ENCODE measurements at places on chromosomes 4 and X. TPM values are rescaled to one million over a fixed set of nuclear protein-coding genes. Genes with fewer than 3 reads are reported as not detected.

The DCX gene
- not detected for polyA plus RNA-seq

The HPGD gene
- polyA plus RNA-seq, result not detected

The MAGED4B gene
- 56.5 TPM for polyA plus RNA-seq

The GABRE gene
- 13.0 TPM for polyA plus RNA-seq

The MAGEA11 gene
- polyA plus RNA-seq, result not detected

The UNC5C gene
- polyA plus RNA-seq, result not detected

The VEGFC gene
- polyA plus RNA-seq, result 20.6 TPM

The KCND1 gene
- 0.69 TPM for polyA plus RNA-seq

The IL21 gene
- not detected for polyA plus RNA-seq

DNA sequence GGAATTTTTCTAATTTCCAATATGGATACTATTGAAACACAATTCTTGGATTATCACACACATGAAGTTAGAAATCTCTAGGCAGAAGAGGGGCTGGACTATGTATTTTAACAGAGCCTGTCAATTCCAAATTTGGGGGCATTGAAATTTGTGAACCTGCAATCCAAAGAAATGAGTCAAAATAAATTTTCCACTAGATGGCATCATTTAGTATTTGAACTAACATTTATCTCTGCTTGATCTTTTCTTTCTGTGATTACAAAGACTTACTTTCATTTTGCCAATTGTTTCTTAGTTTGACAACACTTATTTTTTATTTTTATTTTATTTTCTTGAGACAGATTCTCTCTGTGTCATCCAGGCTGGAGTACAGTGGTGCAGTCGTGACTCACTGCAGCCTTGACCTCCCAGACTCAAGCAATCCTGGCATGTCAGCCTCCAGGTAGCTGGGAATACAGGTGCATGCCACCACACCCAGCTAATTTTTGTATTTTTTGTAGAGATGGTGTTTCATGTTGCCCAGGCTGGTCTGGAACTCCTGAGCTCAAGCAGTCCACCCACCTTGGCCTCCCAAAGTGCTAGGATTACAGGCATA, 2.7 kb upstream of the PYURF start:
- DNase-seq, result peak; percentile 58

DNA sequence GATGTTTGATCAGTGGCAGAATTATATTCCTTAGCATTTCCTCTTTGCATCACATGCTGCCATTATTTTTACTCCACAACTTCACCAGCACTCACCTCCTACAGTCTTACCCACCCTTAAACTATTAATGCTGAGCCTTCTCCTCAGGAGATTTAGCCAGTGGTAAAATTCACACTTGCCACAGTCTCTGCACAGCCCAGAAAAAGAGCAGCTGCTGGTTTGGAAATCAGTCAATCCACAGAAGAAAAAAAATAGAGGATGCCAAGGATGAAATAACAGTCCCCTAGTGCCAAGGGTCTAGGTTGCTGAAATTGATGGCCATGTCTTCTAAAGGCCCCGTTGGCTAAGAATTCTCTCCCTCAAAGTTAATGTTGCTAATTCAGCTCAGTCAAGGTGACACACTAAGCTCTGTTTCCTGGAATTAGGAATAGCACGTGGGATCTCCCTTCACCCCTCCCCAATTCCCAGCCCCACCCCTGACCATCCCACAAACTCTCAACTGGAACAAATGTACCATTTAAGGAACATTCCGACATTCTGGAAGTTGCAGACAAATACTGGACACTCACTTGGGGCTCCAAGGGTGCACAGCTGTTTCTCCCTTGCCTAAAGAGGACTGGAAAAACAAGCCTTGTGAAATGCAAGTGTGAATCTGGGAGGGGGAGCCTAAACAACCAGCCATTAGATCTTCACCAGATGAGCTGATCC, 5.7 kb downstream of the ATP1B4 start:
- no peak for DNase-seq

DNA sequence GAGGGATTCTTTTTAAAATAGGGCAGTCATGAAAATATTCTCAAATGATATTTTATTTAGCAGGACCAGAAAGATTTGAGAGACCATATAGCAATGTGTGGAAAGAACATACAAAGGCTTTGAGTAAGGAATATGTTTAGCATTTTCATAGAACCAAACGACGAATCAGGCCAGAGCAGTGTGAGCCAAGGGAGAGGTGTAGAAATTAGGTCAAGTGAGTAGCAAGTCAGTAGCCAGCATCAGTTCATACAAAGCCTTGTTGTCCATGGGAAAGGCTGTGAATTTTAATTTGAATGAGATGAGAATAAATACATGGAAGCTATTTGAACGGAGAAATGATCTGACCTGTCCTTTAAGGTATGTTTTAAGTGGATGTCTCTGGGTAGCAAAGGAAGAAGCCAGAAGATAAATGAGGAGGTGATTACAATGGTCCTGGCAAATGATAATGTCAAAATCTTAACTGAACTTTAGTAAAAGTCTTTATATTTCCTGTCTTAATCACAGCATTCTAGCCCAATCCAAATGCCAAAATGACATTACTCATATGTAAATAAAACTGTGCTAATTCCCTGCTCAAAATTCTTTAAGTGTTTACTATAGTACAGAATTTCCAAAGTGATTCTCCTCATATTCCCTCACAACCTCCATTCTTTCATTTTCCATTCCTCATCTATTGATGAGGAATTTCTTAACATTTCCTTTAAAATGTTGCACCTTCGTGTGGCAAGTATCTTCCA, 155.7 kb upstream of the SLIT2 start:
- peak; percentile 32 for DNase-seq

DNA sequence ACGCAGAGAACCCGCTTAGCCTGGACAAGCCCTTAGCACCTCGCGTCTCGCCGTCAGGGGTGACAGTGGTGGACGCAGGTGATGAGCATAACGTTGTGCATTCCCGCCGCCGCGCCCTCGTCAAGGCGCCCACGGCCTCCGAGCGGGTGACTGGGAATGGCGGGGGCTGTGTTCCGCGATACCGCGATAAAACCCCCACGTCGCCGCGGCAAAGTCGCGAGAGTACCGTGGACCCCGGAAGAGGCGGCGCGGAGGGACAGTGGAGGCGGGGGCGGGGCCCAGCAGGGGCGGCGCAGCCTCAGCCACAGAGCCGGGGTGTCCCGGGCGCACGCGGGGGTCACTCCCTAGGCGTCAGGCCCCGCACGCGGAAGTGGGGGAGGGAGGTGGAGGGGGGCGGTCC, 53.8 kb downstream of the ZFYVE28 start:
- peak; percentile 92 for DNase-seq

DNA sequence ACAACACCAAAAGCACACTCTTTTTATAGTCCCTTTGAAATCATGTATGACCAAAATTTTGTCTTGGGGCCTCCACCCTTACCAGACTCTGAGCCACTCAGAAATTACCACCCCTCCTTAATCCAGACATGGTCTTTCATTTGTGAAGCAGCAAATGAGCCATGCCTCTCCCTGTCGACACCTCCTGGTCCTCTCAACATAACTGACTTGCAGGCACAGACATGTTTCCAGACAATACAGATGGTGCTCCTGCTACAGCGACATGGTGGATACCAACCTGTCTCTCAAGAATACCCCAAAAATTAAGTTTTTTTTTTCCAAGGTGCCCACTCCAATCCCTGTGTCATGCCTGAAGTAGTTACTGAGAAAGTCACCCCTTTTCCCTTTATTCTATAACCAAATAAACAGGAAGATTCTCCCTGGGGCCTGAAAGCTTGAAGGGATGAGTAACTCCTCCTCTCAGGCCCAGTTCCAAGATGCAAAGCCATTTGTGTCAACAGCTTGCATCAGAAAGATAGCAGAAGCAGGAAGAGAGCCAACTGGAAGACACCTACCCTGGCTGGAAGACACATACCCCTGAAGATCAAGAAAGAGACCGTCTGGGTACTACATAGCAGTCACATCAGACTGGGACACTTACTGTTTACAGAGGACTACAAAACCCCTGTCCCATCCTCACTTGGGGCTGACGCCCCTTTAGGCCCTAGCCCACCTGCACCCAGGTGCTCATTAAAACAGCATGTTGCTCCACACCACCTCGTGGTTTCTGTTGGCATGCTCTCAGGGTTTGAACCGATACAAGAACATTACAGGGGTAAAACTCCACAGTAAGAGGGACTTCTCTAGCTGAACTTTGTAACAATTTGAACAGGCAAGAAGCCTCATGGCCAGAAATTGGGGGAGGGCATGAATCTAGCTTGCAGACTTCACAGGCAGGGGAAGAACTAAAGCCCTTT, 5.5 kb upstream of the UGT2B17 start:
- no peak for DNase-seq

DNA sequence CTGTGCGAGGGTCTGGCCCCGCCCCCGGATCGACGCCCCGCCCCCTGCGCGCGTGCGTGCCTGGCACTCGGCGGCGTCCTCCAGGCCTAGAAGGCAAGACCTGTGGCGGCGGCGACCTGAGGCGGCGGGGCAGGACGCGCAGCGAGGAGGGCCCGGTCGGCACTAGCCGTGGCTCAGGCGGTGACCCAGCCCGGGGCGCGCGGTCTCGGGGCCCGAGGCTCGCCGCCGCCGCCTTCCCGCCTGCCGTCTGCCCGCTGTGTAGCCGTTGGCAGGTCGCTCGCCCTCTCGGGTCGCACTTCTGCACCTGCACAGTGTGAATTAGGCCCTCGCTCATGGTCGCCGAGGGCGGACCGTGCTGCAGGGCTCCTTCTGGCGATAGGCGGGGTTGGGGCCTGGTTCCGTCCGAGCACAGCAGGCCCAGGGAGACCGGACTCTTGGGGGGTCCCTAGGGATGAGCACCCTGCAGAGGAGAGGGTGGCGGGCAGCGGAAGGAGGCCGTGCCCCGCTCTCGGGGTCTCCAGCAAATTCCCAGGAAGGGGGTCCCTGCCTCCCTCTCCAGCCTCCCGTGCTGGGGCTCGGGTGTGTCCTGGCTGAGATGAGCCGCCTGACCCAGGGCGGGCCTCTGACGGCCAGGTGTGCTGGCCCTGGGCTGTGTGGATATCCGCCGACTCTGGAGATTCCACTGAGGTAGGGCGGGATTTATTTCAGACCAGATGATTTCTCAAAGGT, 557 bp upstream of the FAM53A start:
- no peak for DNase-seq

DNA sequence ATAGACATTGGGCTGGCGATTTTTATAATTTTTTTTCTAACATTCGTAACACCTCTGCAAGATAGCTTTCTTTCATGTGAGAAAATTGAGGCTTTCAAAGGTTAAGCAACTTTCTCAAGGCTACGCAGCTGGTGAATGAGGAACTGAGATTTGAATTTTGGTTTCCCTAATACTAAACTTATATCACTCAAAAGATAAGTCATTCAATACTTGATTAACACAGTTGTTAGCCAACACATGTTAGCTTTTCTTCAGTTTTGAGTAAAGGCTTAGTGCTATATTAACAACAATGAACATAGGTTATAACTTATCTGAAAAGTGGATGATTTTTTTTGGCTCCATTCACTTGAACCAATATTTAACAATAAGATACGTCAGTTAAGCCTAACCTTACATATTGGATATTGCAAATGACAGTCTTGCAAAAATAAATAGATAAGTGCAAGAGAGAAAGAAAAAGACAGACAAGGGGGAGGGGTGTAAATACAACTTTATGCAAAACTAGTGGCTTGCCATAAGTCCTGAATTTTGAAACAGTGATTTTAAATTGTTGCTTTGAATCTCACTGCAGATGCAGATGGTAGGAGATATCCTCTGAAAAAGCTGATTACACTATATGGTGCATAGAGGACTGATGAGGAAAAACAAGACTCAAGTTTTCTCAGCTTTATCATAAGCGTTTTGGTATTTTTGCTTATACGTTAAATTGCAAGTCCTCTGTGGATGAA, 11.1 kb upstream of the GPM6A start:
- no peak for DNase-seq

DNA sequence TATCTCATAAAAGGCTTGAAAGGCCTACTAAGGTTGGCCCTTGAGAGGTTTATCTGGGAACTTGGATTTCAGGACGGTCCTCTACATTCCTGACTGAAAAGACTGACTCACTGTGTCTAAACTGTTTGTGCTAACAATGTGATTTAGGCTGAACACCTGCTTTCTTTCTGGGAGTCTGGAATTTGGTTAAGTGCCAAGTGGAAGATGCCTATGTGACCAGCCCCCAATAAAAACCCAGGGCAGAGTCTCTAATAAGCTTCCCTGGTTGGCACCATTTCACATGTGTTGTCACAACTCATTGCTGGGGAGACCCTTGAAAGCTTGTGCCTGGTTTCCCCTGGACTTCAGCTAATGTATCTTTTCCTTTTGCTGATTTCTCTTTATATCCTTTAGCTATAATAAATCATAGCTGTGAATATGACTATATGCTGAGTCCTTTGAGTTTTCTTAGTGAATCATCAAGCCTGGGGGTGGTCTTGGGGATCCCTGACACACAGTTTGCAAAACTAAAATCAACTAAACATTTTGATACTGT, 55.1 kb downstream of the GPR82 start:
- peak; percentile 59 for DNase-seq

GRCh38 chr4:53534684-53535083, 56.6 kb downstream of the LNX1 start:
- DNase-seq, result no peak

DNA sequence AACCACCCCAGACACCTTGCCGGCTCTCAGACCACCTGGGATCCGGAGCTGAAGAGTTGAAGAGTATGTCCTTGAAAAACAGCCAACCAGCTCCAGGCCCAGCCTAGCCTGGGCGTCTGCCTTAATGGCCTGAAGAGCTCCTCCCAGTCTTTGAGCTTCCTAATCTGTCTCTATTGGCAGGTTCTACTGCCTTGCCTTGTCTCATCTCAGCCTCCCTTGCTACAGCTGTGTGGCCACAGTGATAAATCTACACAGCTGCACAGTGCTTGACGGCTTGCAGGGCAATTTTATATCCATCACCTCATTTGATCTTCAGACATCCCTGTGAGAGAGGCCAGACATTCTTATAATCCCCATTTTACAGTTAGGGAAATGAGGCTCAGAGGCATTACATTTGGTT, 19.9 kb downstream of the AWAT2 start:
- no peak for DNase-seq

DNA sequence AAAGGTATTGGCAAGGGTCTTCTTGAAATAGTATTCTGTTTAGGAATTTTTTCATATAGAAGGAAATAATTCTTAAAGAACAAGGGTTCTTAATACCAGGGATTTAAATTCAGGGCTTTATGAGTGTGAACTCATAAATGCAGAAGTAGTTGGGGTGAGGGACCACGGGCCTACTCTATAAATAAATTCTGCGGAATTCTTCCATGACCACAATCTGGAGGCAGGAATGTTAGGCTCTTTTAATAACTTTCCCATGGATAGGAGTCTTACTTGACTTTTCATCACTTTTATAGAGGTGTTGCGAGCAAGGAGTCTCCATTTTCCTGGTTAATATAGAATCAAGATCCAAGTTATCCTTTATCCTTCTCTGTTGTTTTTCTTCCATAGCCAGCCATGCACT, 76.7 kb upstream of the SLC4A4 start:
- no peak for DNase-seq

DNA sequence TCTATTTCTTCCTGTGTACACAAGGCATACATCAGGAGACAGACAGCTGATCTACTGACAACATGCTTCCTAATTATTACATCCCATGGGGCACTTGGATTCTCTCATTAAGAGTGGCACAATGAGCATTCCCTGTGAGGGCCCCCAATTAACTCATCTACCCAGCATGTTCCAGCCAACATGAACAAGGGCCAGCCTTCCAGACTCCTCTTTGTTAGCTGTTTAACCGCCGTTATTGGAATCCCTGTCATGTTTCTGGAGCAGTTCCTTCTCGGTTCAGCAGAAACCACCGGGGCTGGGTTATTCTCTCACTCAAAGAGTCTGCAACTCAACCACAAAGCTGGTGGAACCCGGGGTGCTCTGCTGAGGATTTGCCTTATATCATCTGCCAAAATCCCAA, 9.9 kb upstream of the GPM6B start:
- no peak for DNase-seq

GRCh38 chr4:114335339-114335738, 263.3 kb upstream of the UGT8 start:
- DNase-seq, result no peak
